Activated T-cell treated with anti-CD3 and anti-CD28 coated beads, Interleukin-2, amount 50 U/mL, for 48 hours (primary cell): ENCODE measurements at places on chromosomes 11 and 22.
A peak's percentile ranks its signal among the peaks of the same experiment; 100 is the strongest.

- DNase-seq, result no peak
These were observed 34.3 kb downstream of the USP28 start for GRCh38 chr11:113840932-113841664.

DNA sequence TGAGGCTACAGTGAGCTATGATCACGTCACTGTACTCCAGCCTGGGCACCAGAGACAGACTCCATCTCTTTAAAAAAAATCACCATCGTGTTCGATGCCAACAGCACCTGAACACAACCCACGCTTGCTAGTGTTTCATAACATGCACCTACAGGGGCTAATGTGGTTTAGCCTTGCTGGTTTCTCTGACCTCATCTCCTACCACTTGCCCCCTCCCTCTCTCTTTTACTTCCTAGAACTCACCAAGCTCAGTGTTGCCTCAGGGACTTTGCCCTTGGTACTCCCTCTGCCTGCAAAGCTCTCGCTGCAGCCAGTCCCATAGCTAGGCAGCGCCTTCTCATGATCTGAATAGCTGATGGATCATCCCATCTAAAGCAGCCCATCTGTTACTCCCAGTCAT is 99.8 kb downstream of the FBXO7 start:
- no peak for DNase-seq

GRCh38 chr11:72716290-72716689 is 35.9 kb downstream of the ARAP1 start:
- no peak for DNase-seq

DNA sequence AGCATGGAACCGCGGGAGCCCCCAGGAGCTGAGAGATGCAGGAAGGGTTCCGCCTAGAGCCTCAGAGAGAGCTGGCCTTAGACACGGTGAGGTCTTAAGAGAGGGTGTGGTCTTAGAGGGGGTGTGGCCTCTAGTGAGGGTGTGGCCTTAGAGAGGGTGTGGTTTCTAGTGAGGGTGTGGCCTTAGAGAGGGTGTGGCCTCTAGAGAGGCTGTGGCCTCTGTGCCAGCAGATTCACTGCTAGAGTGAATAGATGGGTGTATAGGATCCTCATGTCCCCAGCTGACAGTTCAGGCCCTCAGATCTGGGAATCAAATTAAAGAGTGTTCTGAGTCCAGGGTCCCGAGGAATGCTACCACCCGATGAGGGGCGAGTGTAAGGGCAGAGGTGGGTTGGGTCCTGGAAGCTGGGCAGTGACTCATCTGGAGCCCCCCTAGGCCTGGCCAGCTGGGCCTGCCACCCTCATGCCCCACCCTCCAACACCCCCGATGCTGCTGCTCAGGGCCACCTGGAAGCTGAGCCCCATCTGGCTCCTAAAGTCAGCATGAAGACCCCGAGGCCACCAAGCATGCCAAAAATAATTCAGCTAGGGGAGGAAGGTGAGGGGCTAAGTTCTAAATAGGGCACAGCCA is 49.5 kb downstream of the IGF2 start:
- DNase-seq, result peak; percentile 70

DNA sequence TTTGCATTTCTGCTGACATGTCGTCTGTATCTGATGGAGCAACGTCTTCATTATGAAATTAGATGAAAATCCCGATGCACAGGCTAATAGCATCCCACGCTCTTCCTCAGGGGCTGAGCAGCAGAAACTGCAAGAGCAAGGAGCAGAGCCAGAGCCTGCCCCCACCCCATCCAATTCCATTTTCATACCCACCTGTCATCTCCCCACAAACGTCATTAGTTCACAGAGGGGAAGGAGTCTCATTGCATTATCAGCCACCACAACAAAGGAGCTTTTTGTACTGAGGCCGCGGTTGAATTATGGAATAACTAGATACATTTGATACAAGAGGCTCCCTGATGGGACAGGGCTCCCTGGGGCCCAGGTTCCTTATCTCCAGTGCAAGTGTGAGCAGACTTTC is 515.0 kb downstream of the NTM start:
- no peak for DNase-seq

- no peak for DNase-seq
These were observed 7.3 kb downstream of the OAF start for GRCh38 chr11:120217941-120218694.

- DNase-seq, result no peak
These were observed 216.3 kb upstream of the PGR start for GRCh38 chr11:101345891-101346290.

DNA sequence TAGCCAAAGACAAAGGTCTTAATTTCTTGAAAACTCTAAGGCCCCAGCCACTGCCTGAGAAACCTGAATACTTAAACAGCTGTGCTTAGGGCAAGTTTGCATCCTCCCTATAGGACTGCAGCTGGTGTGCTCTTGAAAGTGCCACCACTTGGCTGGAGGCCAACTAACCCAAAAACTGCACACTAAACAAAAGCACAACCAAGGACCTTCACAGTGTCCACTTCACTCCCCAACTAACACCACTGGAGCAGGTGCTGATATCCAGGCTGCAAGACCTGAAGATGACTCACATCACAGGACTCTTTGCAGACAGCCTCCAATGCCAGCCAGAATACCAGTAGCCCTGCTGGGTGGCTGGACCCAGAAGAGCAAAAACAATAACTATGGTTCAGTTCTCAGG is 357.7 kb upstream of the ARHGAP42 start:
- DNase-seq, result no peak

DNA sequence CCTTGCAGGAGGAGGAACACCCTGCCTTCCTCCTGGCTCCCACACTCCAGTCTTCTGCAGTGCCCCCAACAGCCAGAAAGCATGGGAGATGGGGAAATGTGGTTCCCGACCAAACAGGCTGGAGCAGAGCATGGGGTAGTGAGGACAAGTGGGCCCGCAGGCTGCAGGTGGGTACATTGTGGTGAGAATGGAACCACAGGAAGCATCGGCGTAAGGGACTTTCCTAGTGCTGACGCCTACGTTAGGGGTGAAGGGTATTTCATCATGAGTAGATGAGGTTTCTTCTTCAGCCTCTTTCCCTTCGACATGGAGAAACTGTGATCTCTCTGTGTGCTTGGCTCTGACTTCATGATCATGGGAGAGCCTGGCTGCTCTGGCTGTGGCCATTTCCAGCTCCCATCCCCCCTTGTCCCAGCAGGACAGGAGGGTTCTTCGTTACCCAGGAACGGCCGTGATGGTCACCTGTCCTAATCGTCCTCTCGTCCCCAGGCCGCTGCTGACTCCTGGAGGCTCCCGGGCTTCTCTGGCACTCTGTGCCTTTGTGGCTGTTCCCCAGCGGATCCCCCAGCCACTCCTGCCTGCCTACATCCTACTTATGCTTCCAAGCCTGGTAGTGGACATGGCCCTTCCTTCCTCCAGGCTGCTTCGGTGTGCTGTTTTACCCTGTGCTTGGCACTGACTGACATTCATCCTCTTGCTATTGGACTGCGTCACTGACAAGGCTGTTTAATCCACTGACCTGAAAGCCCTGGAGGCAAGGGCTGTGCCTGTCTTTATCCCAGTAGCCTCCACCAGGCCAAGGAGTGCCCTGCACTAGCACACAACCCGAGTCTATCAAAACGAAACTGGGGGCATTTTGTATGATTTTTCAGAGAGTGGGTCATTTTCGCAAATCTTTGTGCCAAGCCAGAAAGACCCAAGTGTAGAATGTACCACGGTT is 65.2 kb upstream of the CECR2 start:
- peak; percentile 60 for DNase-seq

- DNase-seq, result no peak
These were observed 13.3 kb upstream of the MB start for GRCh38 chr22:35630387-35630793.

DNA sequence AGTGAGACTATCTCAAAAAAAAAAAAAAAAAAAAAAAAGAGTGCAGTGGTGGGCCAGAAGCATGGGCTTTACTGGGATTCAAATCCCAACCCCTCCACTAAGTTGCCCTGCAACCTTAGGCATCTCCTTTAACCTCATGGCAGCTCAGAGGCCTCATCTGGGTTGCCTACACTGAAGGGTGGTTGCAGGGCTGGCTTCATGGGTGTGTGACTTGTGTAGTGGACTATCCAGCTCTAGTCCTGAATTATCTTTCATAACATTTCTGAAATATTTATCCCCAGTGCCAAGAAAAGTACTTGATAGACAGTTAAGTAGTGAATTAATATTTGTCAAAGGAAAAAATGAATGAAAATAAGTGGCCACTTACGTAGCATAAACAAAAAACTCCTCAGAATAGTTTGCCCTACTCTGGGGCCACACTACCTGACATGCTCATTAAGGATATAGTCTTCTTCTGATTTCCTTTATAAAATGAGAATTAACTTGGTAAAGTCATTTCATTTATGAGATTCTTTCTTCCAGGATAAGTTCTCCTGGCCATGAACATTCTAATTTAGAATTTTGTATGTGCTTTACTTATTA is 116.0 kb upstream of the SYT13 start:
- no peak for DNase-seq

- no peak for DNase-seq
These were observed 23.8 kb downstream of the FSHB start for GRCh38 chr11:30254307-30255298.

DNA sequence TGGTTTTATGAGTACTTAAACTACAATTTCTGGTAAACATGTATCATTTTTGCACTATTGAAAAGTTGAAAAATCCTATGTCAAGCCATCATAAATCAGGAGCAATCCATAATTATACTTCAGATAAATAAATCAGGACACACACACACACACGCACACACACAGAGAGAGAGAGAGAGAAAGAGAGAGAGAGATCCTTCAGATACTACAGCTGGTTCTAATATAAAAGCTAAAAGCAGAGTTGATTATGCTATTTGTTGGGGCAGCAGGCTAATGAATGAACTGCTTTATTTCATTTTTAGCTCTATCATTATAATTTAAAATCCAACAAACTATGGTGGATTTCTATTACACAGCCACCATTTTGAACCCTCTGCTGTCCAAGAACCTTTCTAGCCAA is 322.4 kb upstream of the CCDC90B start:
- no peak for DNase-seq

DNA sequence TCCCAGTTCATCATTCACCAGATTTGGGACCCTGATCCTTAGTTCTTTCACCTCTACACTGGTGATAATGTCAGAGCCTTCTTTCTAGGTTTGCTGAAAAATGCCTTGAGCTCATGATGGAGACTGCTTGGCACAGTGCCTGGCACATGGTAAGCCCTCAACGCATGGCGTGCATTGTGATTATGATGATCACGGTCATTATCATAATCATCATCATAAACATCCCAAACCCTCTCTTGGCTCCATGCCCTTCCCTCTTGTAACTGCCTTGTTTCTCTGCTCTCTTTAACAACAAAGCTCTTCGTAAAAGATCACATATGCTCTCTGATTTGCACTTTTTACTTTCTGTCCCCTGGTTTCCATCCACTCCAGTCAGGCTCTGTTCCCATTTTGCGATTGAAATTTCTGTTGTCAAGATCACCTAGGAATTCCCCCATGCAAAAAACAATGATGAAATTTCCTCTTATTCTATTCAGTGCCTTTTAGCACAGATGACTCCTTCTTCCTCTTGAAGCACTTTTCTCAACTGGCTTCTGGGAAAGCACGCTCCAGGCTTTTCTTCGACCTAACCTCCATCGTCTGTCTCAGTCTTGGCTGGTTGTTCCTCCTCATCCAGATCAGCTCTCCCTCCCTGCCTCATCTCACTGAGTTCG is 479.1 kb downstream of the OPCML start:
- no peak for DNase-seq

DNA sequence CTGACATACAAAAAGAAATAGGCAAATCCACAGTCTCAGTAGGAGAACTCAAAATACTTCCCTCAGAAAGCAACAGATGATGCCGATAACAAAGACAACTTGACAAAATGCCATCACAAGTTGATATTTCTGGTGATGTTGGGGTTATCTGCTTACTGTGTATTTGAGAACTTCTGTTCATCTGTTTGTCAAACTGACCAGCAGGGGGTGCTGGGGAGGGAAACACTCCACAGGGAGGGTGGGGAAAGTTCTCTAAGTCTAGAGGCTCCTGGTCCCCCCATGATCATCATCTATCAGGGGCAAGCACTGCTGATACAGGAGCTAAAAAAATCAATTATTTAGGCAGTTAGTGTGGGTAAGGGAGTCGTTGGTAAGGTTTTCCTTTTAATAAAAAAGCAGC is 19.2 kb downstream of the GLYATL1 start:
- DNase-seq, result peak; percentile 58

DNA sequence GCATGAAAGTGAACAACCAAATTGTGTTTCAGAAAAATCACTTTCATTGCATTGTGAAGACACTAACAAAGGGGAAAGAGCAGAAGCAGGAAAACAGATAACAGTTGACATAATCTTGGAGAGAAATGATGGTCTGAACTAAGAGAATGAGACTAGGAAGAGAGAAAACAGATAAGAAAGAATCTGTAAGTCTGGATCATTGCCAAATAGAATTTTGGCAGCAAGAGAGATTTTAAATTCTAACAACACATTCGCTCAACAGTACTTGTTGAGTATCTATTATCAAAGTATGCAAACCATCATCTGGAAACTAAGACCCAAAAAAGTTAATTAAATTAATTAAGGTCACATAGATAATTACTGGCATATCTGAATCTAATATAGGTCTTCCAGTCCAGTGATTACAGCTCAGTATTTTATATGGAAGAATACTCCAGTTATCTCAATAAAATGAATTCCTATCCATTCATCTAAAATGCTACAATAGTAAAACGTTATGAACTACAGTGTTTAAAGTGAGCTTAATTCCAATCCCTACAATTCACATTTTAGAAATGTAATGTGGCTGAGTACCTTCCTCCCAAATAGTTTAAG is 166.7 kb upstream of the FAT3 start:
- no peak for DNase-seq
